ENCODE measurements at places on chromosomes 6 and 20.

DNA sequence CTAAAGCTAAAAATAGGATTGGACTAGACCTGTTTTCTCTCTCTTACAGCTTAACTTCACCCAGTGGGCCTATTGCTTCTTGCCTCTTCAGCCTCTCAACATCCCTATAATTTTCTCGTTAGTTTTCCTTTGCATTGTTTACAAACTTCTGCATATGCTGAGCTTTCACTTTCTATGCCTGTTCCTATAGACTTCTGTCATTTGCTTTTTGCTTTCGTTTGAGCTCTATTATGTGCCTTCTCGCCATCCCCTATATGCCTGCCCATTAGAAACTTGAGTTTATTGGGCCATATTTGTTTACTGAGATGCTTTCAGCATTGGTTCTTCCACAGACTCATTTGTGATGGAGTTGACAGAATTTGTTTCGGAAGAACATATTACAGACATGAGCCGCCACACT lies 40.9 kb downstream of the NCOA7 start:
- no peak for DNase-seq

- DNase-seq = peak; percentile 89
Measured at GRCh38 chr20:31674895-31675827, 37.4 kb downstream of the COX4I2 start.

DNA sequence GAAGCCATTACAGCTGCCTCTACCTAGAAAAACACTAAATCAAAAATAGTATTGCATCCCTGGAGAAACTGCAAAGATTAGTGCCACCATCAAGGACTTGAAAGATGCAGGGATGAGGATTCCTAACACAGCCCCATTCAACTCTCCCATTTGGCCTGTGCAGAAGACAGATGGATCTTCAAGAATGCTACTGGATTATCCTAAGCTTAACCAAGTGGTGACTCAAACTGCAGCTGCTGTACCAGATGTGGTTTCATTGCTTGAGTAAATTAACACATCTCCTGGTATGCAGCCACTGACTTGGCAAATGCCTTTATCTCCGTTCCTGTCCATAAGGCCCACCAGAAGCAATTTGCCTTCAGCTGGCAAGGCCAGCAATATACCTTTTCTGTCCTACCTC lies 117.4 kb downstream of the TBC1D32 start:
- no peak for DNase-seq

GRCh38 chr6:46407246-46407645 lies 84.0 kb downstream of the RCAN2 start:
- DNase-seq = no peak

GRCh38 chr20:19658137-19658536 lies 99.9 kb upstream of the RIN2 start:
- DNase-seq = no peak

Measured in Daoy (cell line).